ENCODE measurements at places on chromosomes 6 and 20.

GRCh38 chr20:24998121-24998520, 5.6 kb upstream of the APMAP start:
- DNase-seq = peak; percentile 22

- no peak for DNase-seq
Measured at GRCh38 chr6:78867020-78867369, 356 bp upstream of the IRAK1BP1 start.

GRCh38 chr6:132114201-132114825, 163.1 kb upstream of the CCN2 start:
- no peak for DNase-seq

GRCh38 chr6:117919775-117920729, 13.0 kb downstream of the SLC35F1 start:
- DNase-seq = peak; percentile 47

DNA sequence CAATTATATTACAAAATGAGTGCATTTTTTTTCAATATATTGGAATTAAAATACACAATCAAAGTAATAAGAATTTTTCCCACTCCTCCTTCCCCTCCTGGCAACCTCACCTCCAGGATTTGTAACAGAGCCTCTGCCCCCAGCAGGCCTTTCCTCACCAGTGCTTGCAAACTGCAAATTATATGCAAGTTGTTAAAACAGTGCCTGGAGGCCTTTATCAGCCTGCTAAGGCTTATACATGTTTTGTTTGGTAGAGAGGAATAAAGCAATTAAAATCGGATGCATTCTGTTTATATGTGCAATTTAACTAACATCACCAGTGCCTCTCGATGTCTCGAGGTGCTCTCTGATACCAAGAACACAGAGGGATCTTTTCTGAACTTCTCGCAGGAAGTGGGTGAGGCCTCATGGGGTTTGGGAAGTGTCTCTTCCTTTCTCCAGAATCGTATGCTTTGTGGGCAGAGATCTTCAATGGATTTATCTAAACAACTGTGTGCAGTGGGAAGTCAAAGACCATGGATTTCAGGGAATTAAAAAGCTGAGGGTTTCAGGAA, 186.8 kb downstream of the CDH26 start:
- DNase-seq = no peak

GRCh38 chr6:15038013-15038791, 207.7 kb upstream of the JARID2 start:
- DNase-seq = no peak

- no peak for DNase-seq
Measured at GRCh38 chr20:11091511-11091910, 417.7 kb upstream of the JAG1 start.

- peak; percentile 75 for DNase-seq
Measured at GRCh38 chr6:34132486-34133185, 13.3 kb downstream of the GRM4 start.

- no peak for DNase-seq
Measured at GRCh38 chr6:34462551-34462971, 3.3 kb upstream of the PACSIN1 start.

DNA sequence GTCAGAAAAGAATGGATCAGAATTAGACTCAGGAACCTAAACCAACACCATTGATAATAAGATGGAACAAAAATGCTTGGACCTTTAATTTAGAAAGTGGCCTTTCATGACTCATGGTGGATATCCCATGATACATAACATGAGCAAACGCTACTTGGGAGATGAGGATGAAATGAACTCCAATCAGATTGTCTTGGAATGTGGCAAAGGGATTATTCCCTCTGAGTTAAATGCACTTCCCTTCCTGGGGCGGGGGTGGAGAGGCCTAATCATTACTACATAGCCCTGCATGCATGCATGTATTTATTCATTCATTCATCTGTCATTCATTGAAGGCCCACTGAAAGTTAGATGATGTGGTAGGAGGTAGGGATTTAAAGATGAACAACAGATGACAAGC, 174.0 kb downstream of the AIG1 start:
- DNase-seq = no peak

- DNase-seq = no peak
Measured at GRCh38 chr6:2196079-2196679, 49.2 kb downstream of the GMDS start.

DNA sequence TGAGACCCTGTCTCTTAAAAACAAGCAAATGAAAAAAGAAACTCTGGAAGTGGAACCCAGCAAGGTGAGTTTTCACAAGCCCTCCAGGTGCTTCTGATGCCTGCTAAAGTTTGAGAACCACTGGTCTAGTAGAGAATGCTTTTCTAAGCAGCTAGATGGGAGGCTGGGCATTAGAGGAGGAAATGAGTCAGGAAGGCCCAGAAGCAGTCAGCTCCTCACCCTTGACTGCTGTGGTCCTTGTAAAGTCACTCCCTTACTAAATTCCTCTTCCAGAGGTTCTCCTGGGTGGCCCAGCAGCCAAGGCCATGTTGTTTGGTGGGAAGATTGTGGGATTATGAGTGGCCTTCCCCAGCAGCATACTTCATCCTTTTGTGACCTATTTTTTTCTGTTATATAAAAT, 52.0 kb upstream of the FYN start:
- DNase-seq = no peak

DNA sequence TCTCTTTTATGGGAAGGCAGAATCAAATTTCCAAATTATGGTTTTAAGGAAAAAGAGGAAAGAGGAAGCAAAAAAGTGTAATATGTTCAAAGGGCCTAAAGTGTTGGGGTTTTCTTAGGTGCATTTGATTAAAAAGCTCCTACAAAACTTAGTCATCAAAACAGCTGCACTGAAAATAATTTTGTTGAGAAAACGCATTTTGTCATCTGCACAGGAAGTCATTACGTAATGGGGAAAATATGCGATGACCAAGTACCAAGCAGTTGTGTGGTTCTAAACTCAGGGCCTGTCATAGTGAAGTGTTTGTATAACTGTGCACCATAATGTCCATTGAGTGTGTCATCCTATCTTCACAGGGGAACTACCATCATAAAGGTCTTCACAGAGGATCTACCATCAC, 15.6 kb downstream of the HAO1 start:
- DNase-seq = no peak

DNA sequence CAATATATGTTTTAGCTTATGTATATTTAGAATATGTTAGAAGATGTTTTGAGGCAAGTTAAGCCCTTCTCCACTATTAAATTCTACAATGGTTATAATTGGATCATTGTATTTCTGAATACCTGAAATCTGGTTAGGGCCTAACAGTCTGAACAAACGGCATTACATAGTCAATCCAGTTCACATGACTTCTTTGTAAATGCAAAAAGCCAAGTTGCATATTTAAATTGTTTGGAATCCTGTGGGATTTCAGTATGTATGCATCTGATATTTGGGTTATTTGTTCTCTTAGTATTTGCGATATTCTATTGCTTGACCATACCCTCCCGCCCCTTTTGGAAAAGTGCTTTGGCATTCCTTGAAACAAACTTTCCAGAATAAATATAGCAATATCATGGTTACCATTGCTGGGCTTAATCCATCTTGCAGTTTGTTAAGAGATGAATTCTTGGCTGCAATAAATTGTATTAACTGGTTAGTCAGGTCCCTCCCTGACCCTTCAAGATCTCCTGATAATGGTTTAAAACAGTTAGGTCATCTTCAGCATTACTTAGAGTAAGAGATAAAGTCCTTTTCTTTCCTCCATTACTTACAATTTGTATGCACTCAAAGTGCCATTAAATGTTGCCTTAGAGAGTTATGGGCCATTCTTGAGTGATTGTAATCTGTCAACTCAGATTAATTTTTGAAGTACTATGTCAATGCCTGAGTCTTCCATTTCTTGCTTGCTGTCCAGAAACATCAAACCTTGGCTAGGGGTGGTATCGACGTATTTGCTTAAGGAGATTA, 36.5 kb downstream of the LRRC1 start:
- DNase-seq = no peak

DNA sequence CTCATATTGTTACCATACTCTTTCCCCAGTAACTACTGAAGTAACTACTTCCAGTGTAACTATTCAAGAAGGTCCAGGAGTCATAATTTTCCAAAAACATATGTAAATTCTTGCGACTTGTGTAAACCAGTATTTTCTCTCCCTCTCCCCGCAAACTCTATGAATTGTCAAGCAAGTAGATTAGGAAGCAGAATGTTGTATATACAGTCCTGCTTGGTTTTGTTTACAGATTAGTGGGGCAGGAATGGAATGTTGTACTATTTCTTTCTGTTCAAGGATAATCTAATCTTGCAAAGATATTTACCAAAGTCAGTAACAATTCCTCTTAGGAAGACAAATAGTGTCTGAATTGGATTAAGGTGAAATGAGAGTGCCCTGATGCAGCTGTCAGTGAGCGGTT, 234.9 kb upstream of the PLN start:
- no peak for DNase-seq

- no peak for DNase-seq
Measured at GRCh38 chr6:109300874-109301273, 81.4 kb downstream of the CD164 start.

DNA sequence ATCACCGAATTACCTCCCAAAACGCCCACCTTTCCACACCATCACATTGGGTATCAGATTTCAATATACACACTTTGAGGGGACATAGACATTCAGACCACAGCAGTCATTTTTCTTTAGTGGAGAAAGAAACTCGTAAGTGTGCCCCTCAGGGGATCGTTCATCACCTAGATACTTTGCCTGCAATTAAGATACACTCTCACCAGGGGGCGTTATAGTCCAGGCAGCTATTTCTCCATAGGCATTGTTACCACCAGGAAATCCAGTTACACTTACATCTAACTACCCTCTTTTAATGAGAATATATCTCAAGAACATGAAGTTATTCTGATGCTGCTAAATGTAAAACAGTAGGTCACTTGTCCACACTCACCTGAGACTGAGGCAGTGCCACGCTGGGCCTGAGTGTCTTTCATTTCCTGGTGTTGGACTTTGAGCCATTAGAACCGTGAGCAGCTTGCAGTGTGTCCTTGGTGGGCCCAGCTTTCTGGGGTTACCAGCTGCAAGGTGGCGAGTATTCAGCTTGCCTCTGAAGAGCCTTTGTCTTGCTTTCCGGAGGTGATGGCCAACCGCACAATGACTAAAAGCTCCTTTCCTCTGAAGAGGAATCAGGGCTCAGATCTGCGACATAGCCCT, 35.1 kb upstream of the UNC93A start:
- no peak for DNase-seq

- no peak for DNase-seq
Measured at GRCh38 chr20:23386304-23387117, 24.5 kb downstream of the GZF1 start.

GRCh38 chr20:32535953-32536823, 48.9 kb downstream of the NOL4L start:
- DNase-seq = peak; percentile 72

- no peak for DNase-seq
Measured at GRCh38 chr6:21053612-21054011, 519.4 kb downstream of the CDKAL1 start.

DNA sequence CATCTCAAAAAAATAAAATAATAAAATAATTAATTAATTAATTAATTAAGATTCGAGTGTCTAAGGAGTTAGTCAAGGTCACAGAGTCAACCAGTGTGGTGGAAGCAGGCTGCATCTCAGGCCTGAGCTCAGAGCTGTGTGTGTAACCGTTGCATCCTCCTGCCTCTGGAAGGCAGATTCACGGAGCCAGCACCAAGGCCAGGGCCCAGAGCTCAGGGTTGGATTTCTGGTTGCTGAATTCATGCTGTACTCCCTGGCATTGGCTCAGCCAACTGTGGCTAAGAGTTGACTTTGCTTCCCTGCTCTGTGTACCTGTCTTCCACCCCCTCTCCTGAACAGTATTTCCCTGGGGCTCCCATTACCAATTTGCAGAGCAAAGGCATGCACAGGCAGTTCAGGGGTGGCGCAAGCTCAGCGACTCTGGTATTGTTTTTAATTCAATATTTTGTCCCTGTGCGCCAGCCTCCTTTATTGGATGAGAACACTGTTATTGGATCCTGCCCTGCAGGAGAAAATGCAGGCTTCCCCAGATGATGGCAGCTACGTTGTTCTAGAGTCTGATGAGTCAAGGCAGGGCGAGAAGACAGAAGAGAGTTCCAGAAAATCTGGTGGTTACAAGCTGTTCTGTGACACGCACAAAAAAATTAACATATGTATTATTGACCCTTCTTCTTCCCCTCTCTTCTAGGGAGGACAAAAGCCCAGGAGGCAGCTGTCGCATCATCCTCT, 12.3 kb upstream of the CTNNBL1 start:
- DNase-seq = no peak

DNA sequence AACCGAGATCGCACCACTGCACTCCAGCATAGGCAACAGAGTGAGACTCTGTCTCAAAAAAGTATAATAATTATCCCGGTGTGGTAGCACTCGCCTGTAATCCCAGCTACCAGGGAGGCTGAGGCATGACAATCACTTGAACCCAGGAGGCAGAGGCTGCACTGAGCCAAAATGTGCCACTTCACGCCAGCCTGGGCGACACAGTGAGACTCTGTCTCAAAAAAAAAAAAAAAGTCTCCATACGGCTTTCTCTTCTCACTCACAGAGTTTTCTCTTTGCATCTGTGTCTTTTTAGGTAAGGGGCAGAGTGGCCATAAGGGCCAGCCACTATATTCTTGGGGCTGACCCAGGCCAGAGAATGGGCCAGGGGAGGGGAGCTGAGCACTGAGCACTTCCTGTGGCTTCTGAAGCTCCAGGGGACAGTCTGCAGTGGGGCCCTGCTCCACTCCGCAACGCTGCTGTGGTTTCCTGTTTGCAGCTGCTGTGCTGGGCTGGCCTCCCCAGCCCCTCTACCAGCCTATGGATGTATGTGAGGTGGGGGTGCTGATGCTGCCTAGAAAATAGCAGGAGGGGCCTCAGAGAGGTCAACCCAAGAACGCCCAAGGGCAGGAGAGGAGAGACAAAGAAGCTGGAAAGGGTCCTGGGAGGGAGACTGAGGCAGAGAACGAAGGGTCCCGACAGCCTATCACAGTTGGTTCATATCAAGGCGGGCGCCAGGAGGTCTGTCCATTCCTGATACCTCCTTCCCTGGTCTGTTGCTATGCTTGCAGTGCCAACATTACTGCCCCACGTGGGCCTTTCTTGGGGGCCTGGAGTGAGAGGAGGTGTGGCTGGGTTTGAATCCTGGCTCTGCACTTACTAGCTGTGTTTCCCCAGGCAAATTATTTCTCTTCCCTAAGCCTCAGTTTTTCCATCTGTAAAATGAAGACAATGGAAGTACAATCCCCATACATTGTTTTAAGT, 16.0 kb downstream of the SLA2 start:
- DNase-seq = no peak

DNA sequence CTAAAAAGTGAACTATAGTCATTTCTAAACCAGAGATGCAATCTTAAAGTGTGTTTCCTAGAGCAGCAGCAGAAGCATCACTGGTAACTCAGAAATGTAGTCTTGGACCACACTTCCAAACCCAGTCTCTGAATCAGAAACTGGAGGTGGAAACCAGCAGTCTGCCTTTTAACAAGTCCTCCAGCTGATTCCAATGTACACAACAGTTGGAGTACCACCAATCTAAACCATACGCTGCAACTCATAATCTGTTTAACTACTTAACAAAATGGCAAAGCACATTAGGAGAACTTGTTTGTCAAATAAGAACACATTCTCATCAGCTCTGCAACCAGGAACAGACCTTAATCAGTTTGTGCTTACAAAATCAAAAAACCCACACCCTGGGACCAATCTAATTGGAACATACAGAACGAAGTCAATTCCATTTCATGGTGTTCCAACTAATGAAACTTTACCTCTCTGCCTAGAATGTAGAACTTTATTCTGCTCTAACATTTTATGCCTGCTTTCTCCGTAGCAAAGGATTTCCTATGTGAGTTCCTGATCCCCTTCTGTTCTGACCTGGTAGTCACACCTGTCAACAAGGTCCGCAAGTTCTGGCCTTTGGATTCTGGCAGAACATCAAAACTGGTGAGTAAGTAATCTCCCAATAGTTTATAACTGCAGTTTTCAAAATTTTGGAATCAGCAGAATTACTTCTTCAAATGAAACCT, 390.4 kb downstream of the HTR1B start:
- no peak for DNase-seq

All from right forelimb (tissue), 1 donor.